ENCODE measurements at places on chromosomes 1 and 21.

GRCh38 chr1:205598841-205599668, 32.8 kb downstream of the ELK4 start:
- DNase-seq, result no peak

DNA sequence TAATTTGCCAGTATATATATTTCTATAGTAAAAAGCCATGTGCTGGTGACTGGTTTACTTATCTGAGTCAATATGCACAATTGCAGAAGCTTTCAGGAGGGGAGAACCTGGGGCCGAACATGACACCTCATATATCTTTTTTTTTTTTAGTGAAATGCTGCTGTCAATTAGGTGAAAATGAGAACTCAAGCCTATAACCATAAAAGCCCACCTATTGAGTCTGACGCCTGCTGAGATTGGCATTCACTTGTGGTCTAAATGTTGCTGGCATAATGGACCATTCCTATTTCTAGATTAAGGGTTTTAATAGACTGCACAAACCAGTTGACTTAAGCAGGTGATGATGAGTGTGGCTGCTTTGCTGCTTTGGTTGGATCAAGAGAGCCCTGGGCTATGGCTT, 10.8 kb downstream of the NTMT2 start:
- no peak for DNase-seq

GRCh38 chr1:76725864-76726619, 141.2 kb upstream of the ST6GALNAC5 start:
- no peak for DNase-seq

GRCh38 chr1:21265644-21266043, 24.6 kb downstream of the ECE1 start:
- DNase-seq, result no peak

DNA sequence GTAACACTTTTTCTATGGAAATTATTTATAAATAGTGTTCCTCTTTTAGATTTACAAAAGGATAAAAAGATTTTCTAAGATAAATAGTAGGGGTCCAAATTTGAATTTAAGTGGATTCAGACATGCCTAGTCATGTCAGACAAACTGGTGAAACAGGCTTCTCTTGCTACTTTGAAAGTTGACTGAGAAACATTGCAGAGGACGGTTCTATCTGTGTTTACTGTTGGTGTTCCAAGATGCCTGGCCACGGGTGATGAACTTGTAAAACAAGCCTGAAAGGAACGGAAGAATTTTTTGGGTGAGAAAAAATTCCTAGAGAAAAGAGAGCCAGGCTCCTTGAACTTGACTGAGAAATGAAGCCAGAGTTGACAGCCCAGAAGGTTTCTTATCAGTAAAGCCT, 2.2 kb downstream of the KRTAP19-1 start:
- no peak for DNase-seq

DNA sequence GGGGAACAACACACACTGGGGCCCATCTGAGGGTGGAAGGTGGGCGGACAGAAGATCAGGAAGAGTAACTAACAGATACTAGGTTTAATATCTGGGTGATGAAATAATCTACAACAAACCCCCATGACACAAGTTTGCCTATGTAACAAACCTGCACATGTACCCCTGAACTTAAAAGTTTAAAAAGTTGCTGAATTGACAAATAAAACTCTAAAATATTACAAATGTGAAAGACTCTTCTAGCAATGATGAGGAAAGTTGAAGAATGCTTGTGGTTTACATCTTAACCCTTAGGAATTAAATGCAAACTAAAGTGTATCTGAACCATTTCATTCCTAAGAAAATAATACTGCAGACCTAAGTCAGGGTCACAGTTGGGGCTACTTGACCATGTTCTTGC, 525.6 kb upstream of the CAMK1G start:
- no peak for DNase-seq

DNA sequence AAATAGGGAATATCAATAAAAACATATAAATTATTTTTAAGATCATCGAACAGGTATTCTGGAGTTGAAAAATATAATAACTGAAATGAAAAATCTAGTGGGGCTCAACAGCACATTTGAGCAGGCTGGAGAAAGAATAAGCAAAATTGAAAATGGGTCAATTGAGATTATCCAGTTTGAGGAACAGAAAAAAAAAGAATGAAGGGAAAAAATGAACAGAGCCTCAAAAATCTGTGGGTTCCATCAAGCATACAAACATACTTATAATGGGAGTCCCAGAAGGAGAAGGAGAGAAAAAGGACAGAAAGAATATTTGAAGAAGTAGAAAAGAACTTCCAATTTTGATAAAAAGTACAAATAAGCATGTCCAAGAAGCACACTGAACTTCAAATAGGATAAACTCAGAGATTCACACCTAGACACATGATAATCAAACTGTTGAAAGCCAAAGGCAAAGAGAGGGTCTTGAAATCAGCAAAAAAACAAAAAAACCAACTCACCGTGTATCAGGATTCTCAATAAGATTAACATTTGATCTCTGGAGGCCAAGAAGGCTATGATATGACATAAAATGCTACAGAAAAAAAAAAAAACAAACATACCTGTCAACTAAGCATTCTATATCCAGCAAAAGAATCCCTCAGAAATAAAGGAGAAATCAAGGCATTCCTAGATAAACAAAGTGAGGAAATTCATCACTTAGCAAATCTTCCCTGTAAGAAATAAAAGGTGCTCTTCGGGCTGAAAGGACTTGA, 5.4 kb upstream of the COQ8A start:
- no peak for DNase-seq

GRCh38 chr1:11789126-11790067, 16.4 kb downstream of the MTHFR start:
- DNase-seq, result no peak

GRCh38 chr21:36186506-36187399, 30.1 kb downstream of the DOP1B start:
- no peak for DNase-seq

DNA sequence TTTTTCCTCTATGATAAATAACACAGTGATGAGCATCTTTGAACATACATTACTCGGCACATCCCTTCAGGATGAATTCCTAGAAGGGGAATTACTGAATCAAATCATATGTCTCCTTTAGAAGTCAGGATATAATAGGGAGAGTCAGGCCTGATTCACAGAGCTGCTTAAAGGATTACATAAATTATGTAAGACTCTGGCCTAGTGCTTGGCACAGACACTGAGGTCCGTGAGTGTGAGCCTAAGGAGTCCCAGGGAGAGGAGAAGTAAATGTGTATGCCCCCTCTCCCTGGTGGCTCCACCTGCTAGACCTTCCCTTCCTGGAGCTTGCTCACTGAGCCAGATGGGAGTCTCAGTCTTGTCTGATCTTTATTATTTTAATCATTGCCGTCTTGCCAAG, 8.6 kb upstream of the FOXE3 start:
- no peak for DNase-seq

DNA sequence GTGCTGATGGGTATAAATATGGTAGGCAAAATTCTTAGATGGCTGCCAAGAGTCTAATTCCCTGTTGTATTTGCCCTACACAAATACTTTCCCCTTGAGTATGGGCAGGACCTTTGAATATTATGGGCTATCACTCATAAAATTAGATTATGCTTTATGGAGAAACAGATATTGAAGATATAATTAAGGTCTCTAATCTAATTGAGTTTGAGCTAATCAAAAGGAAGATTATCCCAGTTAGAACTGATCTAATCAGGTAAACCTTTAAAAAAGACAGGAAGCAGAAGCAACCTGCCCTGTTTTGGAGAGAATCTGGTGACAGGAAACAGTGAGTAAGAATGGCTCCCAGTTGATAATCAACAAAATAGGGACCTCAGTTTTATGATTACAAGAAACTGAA, 609.0 kb upstream of the PRMT6 start:
- DNase-seq, result no peak

GRCh38 chr1:110048923-110049601, 14.6 kb downstream of the STRIP1 start:
- no peak for DNase-seq

GRCh38 chr1:20228314-20228825, 42.1 kb upstream of the PLA2G2C start:
- DNase-seq, result no peak

- DNase-seq, result no peak
Measured at GRCh38 chr1:200143347-200143746, 115.8 kb downstream of the NR5A2 start.

DNA sequence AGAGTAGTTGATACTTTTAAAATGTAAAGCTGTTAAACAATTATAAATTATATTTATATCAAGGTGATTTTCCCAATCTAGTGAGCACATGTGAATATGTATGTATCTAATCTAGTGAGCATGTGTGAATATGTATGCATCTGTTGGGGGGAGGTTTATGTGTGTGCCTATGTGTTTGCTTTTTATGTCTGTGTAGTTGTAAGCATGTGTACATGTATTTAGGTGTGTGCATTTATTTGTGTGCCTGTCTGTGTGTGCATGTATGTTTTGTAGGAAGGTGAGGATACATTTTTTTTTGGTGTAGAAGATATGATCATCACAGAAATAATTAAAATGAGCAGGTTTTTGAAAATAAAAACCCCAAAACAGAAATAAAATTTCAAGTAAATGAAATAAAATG, 318.9 kb upstream of the CHRM3 start:
- no peak for DNase-seq

- no peak for DNase-seq
Measured at GRCh38 chr1:203121186-203122015, 6.1 kb upstream of the ADORA1 start.

DNA sequence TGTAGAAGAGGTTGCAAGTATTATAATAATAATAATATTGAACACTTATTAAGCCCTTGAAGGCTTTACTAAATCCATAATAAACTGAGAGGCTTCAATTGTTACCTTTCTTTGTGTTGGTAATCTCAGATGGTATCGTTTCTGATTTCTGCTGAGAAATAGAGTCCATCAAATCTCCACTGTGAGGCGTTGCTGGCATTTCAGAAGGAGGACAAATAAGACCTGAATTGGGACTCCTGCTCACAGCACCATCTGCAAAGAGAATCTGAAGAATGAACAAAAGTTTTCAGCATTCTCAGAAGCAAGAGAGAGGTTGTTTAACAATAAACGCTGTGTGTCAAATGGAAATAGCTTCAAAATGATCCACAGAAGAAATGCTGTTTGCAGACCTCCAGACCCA, 93.7 kb downstream of the WDR3 start:
- DNase-seq, result no peak

DNA sequence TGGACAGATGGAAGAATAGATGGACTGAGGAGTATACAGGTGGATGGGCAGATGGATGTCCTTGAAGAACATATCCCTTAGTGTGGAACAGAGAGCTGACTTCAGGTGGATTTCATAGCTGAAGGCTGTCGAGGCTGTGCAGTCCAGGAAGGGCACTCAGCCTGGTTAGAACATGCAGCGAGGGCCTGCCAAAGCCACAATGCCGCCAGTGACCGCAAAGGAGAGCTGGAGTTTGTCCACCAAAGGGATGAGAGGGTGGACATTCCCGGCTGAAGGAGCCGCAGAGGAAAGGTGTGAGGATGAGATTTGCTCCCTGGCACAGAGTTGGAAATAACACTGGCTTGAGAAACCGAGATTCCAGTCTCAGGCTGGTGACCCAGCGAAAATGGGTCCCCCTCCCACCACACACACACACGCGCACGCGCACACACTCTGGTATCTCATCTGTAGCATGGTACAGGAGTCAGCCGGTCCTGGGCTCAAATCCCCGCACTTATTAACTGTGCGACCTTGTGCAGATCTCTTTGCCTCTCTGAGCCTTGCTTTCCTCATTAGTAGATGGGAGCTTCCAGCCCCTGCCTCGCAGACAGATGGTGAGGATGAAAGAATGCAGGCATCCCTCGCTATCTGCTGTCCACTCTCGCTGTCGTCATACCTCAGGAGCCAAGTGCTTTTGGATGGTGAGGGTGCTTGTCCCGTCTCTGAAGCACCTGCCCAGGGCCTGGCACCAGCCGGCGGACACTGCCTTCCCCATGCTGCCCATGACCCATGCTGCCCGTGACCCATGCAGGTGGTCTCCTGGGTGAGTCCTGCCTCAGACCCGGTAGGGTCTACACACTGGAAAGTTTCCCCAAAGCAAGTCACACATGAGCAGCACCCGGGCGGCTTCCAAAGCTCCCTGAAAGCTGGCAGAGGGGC, 26.8 kb upstream of the EFHD2 start:
- no peak for DNase-seq

DNA sequence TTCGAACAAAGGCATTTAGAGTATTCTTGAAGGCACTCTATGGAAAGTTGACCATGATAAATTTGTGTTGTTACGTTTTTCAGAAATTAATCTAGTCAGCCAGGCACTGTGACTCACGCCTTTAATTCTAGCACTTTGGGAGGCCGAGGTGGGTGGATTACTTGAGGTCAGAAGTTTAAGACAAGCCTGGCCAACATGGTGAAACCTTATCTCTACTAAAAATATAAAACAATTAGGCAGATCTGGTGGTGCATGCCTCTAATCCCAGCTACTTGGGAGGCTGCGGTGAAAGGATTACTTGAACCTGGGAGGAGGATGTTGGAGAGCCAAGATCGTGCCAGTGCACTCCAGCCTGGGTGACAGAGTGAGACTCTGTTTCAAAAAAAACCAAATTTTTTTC, 130.6 kb upstream of the BRINP3 start:
- no peak for DNase-seq

- no peak for DNase-seq
Measured at GRCh38 chr21:40972151-40972550, 125.2 kb upstream of the DSCAM start.

DNA sequence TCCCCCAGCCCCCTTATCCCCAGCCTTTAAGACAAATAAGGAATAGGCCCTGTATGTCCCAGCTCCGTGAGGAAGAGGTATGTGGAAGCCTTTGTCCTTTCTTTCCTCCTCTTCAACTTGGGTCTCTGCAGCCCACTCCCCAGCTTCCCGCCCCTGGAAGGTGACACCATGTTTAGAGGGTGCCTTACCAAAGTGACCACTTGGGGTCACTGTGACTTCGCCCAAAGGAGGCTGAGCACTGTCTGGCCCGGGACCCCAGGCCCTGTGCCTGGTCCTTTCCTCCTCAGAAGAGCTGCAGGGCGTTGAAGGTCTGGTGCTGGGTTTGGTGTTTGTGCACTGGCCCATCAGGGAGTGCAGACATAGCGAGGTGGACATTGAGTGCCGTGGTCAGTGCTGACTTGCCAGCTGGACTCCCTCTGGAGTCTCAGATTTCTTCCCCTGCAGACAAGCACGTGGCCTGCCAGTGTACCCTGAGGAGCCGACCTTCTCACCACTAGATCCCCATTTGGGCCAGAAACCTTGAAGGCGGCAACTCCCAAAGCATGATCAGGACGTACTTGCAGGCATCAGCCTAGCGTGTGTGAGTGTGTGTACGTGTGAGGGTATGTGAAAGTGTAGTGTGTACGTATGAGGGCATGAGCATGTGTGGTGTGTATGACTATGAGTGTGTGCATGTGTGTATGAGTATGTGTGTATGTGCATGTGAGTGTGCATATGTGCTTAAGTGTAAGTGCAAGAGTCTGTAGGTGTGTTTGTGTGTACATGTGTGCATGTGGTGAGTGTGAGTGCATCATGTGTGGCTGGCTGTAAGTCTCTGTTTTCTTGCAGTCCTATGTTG, 181.4 kb upstream of the KIAA0040 start:
- DNase-seq, result no peak

All from NCI-H524 treated with DMSO at 0.1 percent for 48 hours (cell line).